ENCODE measurements at places on chromosomes 2 and 18.

- DNase-seq, result peak; percentile 23
Measured at GRCh38 chr2:69033461-69034095, 20.6 kb downstream of the ANTXR1 start.

GRCh38 chr2:235468978-235469655, 24.7 kb upstream of the AGAP1 start:
- peak; percentile 90 for DNase-seq

DNA sequence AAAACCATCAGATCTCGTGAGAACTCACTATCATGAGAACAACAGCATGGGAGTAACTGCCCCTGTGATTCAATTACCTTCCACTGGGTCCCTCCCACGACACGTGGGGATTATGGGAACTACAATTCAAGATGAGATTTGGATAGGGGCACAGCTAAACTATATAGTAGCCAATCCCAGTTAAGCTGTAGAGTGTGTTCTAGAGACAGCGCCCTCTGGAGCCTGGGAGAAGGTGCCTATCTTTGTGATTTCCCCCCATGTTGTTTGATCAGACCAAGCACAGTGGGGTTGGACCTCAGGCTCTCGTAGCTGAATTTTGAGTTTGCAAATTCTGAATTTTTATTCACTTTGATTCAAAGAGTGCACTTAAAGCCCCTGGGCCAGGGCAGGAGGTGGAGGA, 108.2 kb upstream of the TWIST2 start:
- DNase-seq, result no peak

DNA sequence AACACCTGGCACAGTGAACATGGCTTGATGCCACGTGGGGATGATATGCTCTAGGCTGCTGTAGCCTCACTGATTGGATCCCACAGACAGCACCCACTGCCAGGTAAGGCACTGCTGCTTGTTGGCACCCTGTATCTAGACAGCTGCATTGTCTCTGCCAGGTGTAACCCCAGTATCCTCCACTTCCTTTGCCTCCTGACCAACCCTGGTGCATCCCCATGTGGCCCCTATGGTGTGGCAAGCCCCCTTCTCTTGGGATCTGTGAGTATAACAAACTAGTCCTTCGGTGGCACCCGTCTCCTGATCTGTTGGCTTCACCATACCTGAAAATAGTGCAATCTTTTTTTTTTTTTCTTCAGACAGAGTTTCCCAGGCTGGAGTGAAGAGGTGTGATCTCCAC, 11.1 kb downstream of the TEX51 start:
- DNase-seq, result no peak

GRCh38 chr2:207847807-207848544, 78.3 kb upstream of the FZD5 start:
- DNase-seq, result no peak

All from RPMI7951 (cell line).